Amniotic stem cell (primary cell): ENCODE measurements at places on chromosomes 7 and 10.

- no peak for DNase-seq
These were observed 136.7 kb downstream of the PLPP4 start for GRCh38 chr10:120593693-120594092.

DNA sequence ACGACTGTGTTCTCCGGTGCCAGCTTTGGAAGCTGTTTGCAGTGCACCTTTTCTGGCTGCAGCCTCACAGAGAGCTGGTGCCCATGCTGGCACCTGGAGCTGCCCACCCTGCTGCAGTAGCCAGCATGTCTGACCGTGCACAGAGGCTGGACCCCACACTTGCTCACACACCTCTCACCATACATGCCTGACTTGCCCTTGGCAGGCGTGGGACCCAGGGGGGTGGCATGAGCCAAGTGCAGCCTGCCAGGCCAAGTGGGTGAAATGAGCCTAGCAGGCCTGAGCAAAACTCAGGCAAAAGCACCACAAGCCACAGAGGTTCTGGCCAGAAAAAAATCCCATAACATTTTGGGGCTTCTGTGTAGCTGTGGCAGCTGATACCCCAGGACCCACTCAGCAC, 258.8 kb downstream of the XPNPEP1 start:
- DNase-seq: no peak

DNA sequence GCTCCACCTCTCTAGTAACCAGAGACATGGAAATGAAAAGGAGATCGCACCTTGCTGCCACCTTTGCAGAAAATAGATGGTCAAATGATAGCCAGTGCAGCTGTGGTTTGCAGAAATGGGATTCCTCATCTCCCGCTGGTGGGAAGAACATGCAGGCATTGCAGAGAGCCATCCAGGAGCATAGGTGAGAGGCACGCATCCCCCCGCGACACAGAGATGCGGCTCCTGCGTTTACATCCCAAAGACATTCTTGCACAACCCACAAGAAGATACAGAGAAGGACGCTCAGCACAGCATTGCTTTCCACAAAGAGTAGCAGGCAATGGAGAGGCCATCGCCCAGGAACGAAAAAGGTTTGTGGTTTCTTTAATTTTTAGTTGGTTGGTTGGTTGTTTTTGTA, 56.2 kb downstream of the OAT start:
- DNase-seq: no peak

GRCh38 chr7:142569851-142570250, 179.4 kb upstream of the PRSS1 start:
- DNase-seq: no peak

GRCh38 chr7:133330085-133330484, 77.2 kb downstream of the EXOC4 start:
- DNase-seq: no peak

DNA sequence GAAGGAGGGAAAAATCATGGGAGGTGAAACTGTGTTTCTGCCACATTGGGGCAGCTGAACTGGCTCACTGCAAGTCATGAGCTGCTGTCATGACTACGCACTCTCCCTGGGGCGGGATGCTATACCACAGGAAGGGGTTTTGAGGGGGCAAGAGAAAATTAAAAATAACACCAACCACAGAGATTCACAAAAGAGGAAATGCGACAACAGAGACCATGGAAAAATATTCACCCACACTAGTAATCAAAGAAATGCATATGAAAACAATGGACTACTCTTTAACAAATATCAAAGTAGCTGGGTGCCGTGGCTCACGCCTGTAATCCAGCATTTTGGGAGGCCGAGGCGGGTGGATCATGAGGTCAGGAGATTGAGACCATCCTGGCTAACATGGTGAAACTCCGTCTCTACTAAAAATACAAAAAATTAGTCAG, 65.2 kb upstream of the TM9SF3 start:
- DNase-seq: no peak

DNA sequence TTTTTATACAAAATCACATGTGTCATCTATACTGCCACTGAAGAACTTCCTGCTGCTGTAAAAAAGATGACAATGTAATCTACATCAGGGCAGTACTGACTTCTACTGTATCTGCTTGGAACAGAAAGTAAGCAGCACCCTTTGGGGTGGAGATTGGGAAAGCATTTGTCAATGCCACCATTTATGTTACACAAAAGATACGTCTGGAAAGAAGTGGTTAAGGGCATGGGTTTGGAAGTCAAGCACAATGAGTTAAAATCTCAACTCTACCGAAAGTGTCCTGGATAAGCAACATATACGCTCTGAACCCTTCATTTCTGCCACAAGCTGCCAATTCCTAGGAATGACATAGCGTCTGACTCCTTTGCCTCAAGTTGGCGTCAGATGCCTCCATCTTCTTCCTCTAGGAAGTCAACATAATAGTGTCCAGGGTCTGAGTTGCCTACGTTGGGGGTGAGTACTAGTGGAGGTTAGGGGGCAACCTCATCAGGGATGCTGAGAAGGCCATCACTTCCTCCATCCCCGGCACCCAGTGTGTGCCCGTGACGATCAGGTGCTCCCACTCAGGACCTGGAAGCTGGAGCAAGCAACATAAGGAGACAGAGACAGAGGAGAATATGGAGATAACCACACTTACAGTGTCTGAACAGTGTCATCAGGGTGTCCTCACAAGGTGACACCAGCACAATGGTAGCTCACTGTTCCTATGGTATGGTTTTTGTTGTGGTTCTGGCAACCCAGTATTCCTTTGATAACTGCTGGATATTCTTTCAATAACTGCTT, 58.3 kb downstream of the SGMS1 start:
- DNase-seq: no peak

GRCh38 chr7:11376529-11376928, 402.9 kb downstream of the PHF14 start:
- DNase-seq: no peak

GRCh38 chr10:70879207-70879606, 9.2 kb downstream of the PCBD1 start:
- no peak for DNase-seq

- DNase-seq: no peak
These were observed 26.7 kb downstream of the GBX1 start for GRCh38 chr7:151140826-151141225.

DNA sequence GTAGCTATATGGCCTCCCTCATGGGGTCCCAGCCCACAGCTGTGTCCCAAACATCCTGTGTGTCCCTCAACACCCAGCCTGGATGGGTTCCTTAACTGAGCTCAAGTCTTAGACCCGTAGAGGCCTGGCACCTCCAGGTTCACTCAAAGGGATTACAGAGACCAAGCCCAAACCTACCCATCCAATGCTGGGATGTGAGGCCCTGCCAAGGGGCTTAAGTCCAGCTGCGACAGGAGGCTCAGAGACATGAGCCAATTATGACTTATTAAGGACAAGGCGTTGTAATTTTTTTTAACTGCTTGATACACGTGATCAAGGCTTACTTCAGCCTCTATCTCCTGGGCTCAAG, 105.6 kb upstream of the RET start:
- DNase-seq: no peak

DNA sequence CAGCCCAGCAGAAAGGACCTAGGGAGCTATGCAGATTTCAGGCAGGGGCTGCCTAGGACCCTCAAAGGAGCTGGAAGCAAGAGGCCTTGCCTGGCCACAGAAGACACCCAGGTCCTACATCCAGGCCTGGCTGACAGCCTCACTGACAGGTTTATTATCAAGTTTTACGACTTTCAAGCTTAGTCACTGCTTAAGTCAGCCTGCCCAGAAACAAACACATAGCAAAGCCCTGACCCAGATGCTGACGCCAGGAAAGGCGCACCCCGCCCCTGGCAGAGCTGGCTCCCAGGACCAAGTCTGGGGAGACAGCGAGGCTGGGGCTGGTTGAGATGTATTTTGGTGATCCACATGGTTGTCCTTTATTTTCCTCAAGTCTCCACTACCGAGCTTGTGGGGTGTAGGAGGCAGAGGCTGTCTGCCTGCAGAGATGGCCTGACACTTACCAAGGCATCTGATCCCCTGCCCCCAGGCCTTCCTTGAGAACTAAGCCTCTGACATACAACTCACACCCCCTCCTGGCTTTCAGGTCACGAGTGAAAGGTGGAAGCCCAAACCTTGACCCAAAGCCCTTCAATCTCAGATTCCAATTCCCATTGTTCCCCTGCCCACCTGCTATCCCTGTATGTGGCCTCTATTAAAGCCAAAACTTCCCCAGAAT, 80.7 kb upstream of the EMX2 start:
- no peak for DNase-seq
